ENCODE measurements at places on chromosomes 4 and X.

GRCh38 chr4:38034986-38035882, 75.0 kb downstream of the PTTG2 start:
- DNase-seq = no peak

- DNase-seq = no peak
These were observed 164.6 kb downstream of the AFF2 start for GRCh38 chrX:148664995-148665394.

- DNase-seq = no peak
These were observed 46.7 kb downstream of the LARP1B start for GRCh38 chr4:128107766-128108165.

DNA sequence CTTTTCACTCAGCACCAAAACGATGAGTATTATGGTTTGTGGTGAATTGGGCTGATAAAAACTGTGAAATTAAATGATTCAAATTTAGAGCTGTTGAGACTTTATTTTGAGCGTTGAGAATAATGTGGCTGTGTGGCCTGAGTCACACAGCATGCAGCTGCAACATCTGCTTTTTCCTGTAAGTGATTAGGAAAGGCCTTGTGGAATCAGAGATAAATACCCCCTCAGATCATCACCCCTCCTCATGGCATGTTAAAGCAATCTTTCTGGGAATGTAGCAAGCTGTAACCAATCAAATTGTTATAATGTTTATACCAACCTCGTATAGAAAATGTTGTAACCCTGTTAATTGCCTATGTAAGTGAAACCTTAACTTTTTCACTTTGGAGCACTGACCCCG, 90.0 kb upstream of the GRPR start:
- DNase-seq = no peak

DNA sequence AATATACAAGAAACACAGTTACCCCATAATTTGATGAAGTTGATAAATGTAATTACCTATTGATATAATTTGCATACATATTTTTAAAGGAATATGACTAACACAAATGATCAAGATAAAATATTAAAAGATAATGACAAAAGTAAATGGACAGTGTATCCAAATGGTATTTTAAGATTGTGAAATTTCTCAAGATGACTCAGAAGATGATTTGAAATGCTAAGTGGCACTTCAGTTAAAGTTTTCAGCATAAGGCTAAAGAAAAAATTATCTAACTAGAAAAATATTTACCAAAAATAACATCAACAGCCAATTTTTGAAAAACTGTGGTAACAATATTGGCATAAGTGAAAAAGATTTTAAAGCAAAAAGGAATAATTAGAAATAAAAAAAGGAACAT, 248.4 kb upstream of the NDST4 start:
- no peak for DNase-seq

DNA sequence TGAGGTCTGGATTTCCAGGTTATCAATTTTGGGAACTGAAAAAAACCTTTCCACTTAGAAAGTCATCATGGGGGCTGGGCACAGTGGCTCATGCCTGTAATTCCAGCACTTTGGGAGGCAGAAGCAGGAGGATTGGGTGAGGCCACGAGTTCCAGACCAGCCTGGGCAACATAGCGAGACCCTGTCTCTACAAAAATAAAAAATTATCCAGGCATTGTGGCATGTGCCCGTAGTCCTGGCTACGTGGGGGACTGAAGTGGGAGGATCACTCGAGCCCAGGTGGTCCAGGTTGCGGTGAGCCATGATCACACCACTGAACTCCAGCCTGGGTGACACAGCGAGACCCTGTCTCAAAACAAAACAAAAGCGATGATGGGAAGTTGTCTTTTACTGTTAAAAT, 7.9 kb downstream of the TENM3 start:
- no peak for DNase-seq

GRCh38 chr4:41058426-41058825, 155.9 kb downstream of the APBB2 start:
- DNase-seq = no peak

DNA sequence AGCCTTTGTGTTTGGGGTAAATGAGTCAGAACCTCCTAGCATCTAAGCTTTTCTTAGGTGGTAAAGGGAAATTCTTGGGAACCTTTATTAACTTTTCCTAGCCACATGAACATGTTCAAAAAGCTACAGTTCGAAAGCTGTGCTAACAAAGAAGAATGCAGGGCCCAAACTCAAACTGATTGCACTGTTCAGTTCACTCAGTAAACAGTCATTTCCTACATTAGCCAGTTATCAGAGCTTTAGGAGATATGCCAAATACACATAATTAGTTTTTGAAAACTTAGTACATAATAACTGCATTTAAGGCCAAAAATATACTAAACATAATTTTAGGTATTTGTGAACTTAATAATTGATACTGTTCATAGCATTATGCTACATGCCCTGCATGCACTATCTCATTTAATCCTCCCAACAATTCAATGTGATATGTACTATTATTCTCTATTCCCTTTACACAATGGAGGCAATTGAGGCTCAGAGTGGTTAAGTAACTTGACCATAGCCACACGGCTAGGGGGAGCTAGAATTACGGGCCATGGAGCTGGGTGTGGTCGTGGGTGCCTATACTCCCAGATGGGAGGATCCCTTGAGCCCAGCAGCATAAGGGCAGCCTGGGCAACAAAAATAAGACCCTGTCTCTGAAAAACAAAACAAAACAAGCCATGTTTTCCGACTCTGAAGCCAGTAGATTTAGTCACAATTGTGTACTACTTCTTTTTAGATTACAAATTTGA, 43.9 kb upstream of the PDGFRA start:
- DNase-seq = no peak

GRCh38 chr4:59818656-59819055, 1381.5 kb upstream of the ADGRL3 start:
- DNase-seq = no peak

GRCh38 chrX:135477576-135477975, 42.9 kb upstream of the INTS6L start:
- no peak for DNase-seq

DNA sequence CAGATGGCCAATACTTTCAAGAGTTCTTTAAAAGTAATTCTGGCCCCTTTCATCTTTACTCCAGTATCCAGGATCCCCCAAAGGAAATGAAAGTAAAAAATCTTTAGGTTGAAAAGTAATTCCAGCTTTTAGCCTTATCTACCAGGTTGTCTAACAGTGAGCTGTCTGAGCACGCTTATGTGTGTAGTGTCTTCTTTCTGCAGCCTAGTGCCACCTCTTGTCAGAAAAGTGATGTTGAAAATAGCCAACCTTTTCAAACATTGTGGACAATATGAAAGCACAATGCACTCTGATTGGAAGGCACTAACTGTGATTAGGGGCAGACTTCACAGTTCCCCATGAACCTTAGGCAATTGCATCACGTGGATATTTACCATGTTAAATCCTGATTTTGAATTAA, 92.1 kb downstream of the RELL1 start:
- DNase-seq = no peak

DNA sequence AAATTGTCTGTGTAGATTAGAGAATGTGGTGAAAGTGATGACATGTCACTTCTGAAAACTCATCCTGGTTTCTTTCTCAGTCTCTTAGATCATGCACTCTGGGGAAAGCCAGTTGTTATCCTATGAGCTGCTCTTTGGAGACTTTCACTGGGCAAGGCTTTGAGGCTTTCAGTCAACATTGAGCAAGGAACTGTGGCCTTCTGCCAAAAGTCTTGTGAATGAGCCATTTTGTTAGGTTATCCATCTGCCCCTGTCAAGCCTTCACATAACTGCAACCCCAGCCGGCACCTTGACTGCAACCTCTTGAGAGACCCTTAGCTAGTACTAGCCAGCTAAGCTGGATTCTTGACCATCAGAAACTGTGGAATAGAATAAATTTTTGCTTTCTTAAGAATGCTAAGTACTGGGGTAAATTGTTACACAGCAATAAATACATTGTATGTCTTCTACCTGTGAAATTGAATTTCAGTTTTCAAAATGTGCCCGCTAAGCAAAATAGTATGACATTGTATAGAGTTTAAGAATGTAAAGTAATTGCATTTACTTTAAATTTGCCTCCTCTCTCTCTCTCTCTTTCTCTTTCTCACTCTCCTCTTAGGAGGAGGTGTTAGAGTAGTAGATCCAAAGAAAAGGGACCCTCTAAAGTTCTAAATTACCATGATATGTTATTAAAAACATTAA, 1273.0 kb downstream of the RAPGEF2 start:
- DNase-seq = no peak

DNA sequence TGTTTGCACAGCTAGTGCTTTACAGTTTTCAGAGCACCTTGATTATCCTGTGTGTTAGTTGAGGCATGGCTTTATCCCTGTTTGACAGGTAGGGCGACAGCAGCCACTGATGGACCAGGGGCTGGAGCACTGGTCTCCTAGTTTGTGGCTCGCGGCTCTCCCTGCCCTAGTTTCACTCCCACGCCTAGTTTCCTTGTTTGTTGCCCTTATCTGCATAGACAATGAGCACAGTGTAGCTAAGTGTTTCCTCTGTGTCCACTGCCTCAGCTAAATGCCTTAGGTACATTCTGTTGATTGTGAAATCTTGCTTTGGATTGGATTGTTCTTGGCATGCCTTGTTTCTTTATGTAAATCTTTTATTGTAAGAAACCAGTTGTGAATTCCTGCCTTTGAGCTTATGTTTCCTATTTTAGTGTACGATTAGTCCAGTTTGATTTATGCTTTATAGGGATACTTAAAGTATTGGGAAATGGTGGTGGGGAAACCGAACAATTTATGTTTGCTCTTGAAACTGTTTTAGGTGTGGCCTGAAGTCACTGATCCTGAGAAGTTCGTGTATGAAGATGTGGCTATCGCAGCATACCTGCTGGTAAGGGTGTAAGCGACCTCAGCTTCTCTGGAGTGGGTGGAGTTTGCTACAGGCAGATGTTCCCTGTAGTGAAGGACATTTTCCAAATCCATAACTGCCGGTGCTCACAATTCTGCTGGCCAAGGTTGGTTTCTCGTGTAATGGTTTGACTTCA, 11.0 kb downstream of the TRMT44 start:
- no peak for DNase-seq

GRCh38 chrX:44062840-44063239, 89.7 kb upstream of the NDP start:
- DNase-seq = no peak

DNA sequence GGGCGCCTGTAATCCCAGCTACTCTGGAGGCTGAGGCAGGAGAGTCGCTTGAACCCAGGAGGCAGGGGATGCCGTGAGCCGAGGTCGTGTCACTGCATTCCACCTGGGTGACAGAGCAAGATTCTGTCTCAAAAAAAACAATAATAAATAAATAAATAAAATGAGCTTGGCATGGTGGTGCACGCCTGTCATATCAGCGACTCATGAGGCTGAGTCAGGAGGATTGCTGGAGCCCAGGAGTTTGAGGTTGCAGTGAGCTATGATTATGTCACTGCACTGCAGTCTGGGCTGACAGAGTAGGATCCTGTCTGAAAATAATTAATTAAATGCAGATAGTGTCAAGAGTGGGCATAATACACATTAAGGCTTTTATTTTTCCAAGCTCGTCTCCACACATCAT, 77.5 kb downstream of the DHRSX start:
- no peak for DNase-seq

- no peak for DNase-seq
These were observed 262.2 kb downstream of the SPOCK3 start for GRCh38 chr4:166972071-166972470.
